Progenitor cell of endocrine pancreas (in vitro differentiated cells): ENCODE measurements at places on chromosomes 6 and 20. TPM values are rescaled to one million over a fixed set of nuclear protein-coding genes. Genes with fewer than 3 reads are reported as not detected.

Gene PHACTR2
- 53.7 and 55.2 TPM in 2 replicates for total RNA-seq

Gene TMEM170B
- 7.3 and 7.6 TPM in 2 replicates for total RNA-seq

Gene LBP
- not detected in 2 replicates for total RNA-seq

- H3K4me1 ChIP-seq, result no peaks in the 10 kb centered on the region
- no peak overlapping the region for H3K4me3 ChIP-seq
- H3K27ac ChIP-seq, result no peak overlapping the region
- H3K27me3 ChIP-seq, result no peaks in the 10 kb centered on the region
These were observed 15.5 kb downstream of the UCKL1 start for GRCh38 chr20:63940472-63941266.

- H3K4me1 ChIP-seq, result peaks cover 3% of the 10 kb centered on the region
- no peak for DNase-seq
- no peak overlapping the region for H3K4me3 ChIP-seq
- no peaks in the 10 kb centered on the region for H3K27me3 ChIP-seq
- no peak overlapping the region for H3K27ac ChIP-seq
These were observed 28.5 kb downstream of the THBS2 start for GRCh38 chr6:169225131-169225576.

Gene PRR18
- total RNA-seq, result 0.60 and 0.93 TPM in 2 replicates

DNA sequence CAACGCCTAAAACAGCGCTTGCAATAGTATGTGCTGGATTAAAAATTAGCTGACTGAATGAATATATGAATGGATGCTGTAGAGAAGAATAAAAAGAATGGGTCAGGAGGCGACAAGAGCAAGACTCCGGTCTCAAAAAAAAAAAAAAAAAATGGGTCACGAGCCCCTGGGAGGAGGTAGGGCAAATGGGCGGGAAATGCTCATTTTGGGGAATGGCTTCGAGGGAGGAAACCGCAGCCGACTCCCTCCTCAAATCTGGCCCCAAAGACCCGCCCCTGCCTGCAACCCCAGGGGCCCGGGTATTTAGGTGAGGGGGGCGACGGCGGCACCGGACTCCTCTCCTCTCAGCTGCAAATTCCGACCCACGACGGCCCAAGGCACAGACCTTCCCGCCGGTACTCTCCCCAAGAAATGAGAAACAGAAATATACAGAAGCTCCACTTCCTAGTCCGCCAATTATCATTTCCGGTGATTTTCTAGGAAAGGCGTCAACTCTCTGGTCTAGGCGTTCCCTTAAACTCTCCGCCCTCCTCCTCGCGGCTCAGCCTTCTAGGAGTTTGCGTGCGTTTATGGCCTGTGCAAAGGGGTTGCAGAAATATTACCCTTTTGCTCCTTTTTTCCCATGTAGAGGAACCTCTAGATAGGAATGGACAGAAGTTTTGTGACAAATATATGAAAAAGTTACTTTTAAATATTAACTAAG is at the start of gene ZNF311:
Gene ZNF311, minus strand, starts transcription at position 133 of the 703 bp plus-strand sequence. CDS start 1,361 bp downstream, outside the sequence.
- H3K27me3 ChIP-seq, result peaks cover 21% of the 10 kb centered on the region
- H3K4me3 ChIP-seq, result peak within 1 kb of the TSS; percentile 75
- peaks cover 11% of the 10 kb centered on the region for H3K4me1 ChIP-seq
- no peaks in the 10 kb centered on the region for H3K36me3 ChIP-seq

DNA sequence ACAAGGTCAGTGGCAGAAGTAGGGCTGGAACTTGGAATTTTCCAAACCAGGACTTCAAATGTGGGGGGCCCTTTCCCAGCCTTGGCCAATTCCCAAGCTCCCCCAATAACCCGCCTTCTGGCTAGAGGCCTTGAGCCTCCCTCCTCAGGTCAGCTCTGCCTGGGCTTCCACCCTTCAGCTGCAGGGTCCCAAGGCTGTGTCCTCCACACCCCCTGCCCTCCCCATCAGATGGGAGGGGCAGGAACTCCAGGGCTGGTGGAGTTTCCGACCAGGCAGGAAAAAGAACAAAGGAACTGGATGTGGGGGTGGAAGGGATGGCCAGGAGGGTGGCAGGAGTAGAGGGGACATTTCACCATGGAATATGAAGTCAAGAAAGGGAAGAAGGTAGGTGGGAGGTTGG is at the start of gene CCM2L:
Gene CCM2L, plus strand, starts transcription at position 338 of the 400 bp plus-strand sequence. Its CDS starts 17 bp downstream, at position 355.
- H3K4me1 ChIP-seq, result no peaks in the 10 kb centered on the region
- DNase-seq, result no peak
- H3K27ac ChIP-seq, result no peak within 1 kb of the TSS
- H3K4me3 ChIP-seq, result no peak within 1 kb of the TSS

DNA sequence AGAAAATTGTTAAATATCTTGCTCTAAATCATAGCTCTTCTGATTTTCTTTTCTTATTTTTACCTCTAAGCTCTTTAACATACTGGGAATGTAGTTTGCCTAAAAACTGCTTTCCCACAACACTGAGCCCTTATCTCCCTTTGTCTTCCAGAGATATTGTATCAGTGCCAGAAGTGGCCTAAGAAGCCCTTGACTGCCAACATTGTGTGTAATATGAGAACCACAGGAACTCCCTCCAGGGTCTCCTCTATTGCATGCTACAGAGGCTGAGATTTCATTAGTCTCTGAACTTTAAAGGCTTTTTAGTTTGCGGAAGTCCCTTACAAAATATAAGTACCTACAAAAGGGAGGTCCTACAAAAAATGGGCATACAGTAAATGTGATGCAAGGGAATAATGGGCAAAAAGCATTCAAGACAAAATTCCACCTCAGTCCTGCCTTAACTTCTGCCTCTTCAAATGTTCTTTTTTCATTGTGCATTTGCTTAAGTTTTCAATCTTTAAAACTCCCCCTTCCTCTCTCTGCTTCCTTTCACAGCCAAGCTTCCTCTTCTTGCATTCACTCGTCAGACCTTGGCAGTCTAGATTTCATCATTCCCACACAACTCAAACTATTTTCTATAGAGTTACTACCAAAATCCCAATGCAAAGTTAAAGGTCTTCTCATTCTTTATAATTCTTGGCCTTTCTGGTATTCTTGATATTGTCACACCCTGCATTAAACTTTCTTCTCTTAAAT is 76.5 kb downstream of the ADGRG6 start:
- no peaks in the 10 kb centered on the region for H3K27me3 ChIP-seq
- H3K36me3 ChIP-seq, result peaks cover 5% of the 10 kb centered on the region
- DNase-seq, result no peak
- no peak overlapping the region for H3K4me3 ChIP-seq
- H3K27ac ChIP-seq, result peak overlapping the region; percentile 73

DNA sequence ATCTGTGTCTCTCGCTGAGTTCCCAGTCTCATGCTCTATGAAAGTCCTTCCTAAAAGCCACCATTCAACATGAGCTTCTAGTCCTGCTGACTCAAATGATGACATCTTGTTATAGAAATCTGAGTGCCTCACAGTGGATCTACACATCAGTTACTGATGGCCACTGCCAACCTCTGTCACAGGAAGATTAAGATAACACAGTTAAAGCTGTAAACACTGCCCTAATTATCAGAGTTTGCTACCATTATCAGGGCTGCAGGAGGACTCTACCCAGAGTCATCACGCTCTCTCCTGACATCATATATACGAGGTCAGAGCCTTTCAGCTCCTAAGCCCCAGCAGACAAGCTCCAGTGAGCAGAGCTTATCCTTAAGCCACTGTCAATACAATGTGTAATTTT is 63.2 kb downstream of the HIVEP2 start:
- peak overlapping the region; percentile 11 for H3K27ac ChIP-seq
- no peak for DNase-seq
- peaks cover 32% of the 10 kb centered on the region for H3K4me1 ChIP-seq
- H3K4me3 ChIP-seq, result no peak overlapping the region
- peaks cover 15% of the 10 kb centered on the region for H3K27me3 ChIP-seq
- no peaks in the 10 kb centered on the region for H3K36me3 ChIP-seq

DNA sequence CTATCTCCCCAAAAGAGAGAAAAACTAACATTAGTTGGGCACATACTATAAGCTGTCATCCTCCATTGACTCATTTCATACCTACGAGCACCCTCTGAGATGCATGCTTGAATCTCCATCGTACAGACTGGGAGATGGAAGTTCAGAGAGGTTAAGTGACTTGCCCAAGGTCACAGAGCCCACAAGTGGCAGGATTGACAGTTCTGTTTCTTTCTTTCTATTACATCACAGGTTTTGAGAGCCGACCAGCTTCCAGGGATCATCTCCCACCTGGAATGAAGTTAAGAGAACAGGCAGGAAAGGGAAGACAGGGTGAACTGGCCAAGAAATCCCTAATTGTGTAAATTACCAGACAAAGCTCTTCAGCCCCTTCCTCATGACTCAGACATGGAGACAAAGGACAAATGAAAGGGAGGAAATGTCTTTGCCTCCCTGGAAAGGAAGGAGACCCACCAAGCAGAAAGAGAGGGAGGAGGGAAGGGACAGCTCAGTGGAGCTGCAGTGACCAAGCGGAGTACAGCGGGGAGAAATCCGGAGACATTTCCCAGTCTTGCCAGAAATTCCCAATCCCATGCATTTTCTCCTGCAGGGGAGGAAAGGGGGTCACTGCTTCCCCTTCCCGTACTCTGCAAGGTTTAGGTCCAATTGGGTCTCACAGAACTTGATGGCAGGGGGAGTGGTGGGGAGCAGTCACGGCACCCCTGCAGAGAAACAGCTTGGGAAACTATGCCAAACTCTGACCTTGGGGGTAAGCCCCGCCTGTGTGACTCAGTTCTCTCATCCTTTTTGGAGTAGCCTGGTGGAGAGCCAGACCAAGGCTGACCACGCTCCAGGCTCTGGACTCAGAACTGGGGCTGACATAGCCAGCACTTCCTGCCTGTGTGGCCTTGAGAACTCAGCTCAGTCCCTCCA is 154.3 kb downstream of the ANKRD60 start:
- peaks cover 37% of the 10 kb centered on the region for H3K27me3 ChIP-seq
- DNase-seq, result no peak
- H3K4me3 ChIP-seq, result no peak overlapping the region
- no peaks in the 10 kb centered on the region for H3K4me1 ChIP-seq
- no peaks in the 10 kb centered on the region for H3K36me3 ChIP-seq
- H3K27ac ChIP-seq, result no peak overlapping the region

DNA sequence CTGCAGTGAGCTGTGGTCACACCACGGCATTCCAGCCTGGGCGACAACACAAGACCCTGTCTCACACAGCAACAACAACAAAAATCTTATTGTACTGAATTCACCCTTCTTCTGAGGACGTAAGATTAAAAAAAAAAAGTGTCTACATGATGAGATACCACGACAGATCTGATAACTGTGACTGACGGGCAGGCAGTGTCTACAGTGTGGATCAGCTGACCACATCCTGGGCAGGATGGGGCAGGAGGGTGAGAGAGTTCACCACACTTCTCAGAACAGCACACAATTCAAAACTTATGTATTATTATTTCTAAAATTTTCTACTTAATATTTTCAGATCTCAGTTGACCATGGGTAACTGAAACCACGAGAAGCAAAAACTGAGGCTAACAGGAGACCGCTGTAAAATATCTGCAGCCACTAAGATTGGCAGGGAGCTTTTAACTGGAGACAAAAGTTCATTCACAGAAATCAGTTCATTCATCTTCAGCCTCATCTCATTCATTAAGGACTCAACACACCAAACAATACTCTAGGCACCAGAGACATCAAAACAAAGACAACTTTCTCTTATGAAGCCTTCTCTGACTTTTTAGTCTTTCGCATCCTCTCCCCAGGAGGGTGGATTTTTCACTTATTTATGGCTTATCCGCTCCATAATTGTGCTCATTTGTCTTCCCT is 15.7 kb upstream of the NHSL1 start:
- H3K27ac ChIP-seq, result no peak overlapping the region
- H3K4me1 ChIP-seq, result peaks cover 33% of the 10 kb centered on the region
- H3K27me3 ChIP-seq, result no peaks in the 10 kb centered on the region

Gene OPN5
- 0.09 TPM in 1 of 2 replicates, not detected in the other for total RNA-seq

GRCh38 chr6:69866351-69866769 is at the start of gene COL19A1:
COL19A1 (plus strand) TSS chr6:69866556; CDS start chr6:69879568, 13,012 bp downstream.
- H3K4me1 ChIP-seq, result peaks cover 14% of the 10 kb centered on the region
- H3K27ac ChIP-seq, result peak within 1 kb of the TSS; percentile 71
- H3K36me3 ChIP-seq, result no peaks in the 10 kb centered on the region
- peak; percentile 11 for DNase-seq

Gene LY6G6D
- not detected in 2 replicates for total RNA-seq

- H3K27me3 ChIP-seq, result peaks cover 67% of the 10 kb centered on the region
- H3K36me3 ChIP-seq, result no peaks in the 10 kb centered on the region
- no peak within 1 kb of the TSS for H3K27ac ChIP-seq
- peak within 1 kb of the TSS; percentile 72 for H3K4me3 ChIP-seq
- H3K4me1 ChIP-seq, result peaks cover 2% of the 10 kb centered on the region
- no peak for DNase-seq
These were observed at the start of gene PPP1R3G for GRCh38 chr6:5084781-5085647. PPP1R3G (plus strand) TSS chr6:5085341; CDS start chr6:5085486, 145 bp downstream.

GRCh38 chr6:167839755-167840154 is 13.0 kb downstream of the AFDN start:
- H3K36me3 ChIP-seq, result no peaks in the 10 kb centered on the region
- no peaks in the 10 kb centered on the region for H3K27me3 ChIP-seq
- H3K4me1 ChIP-seq, result peaks cover 21% of the 10 kb centered on the region
- DNase-seq, result no peak
- no peak overlapping the region for H3K4me3 ChIP-seq

- H3K36me3 ChIP-seq, result no peaks in the 10 kb centered on the region
- H3K27ac ChIP-seq, result peak overlapping the region; percentile 93
- peak overlapping the region; percentile 81 for H3K4me3 ChIP-seq
- DNase-seq, result no peak
- peaks cover 9% of the 10 kb centered on the region for H3K27me3 ChIP-seq
These were observed 35.6 kb upstream of the MICB start for GRCh38 chr6:31462026-31462963.
